ENCODE measurements at places on chromosomes 11 and 22. TPM values are rescaled to one million over a fixed set of nuclear protein-coding genes. Genes with fewer than 3 reads are reported as not detected.

The SPON1 gene
- total RNA-seq = 3.6 TPM

The PATE2 gene
- total RNA-seq = 0.13 TPM

The MSANTD4 gene
- 40.8 TPM for total RNA-seq

The CDC45 gene
- total RNA-seq = 4.8 TPM

The LRRC74B gene
- total RNA-seq = not detected

The RSF1 gene
- 41.4 TPM for total RNA-seq

The PHETA2 gene
- 23.1 TPM for total RNA-seq

The ART1 gene
- not detected for total RNA-seq

The PARVG gene
- total RNA-seq = 0.11 TPM

The C11orf91 gene
- total RNA-seq = not detected

The SERPING1 gene
- total RNA-seq = 19.6 TPM

The KDM4D gene
- 1.0 TPM for total RNA-seq

The GSTT4 gene
- not detected for total RNA-seq

The NOX4 gene
- 0.13 TPM for total RNA-seq

The TMEM109 gene
- total RNA-seq = 61.5 TPM

The GDPD4 gene
- total RNA-seq = not detected

The TUB gene
- total RNA-seq = 14.5 TPM

The MPPED2 gene
- total RNA-seq = 3.4 TPM

The CASP1 gene
- 15.8 TPM for total RNA-seq

The MS4A1 gene
- not detected for total RNA-seq

The WBP2NL gene
- total RNA-seq = 1.2 TPM

The DDTL gene
- total RNA-seq = not detected

The SEPTIN5 gene
- total RNA-seq = 20.6 TPM
